ENCODE measurements at places on chromosomes 7 and 10.

DNA sequence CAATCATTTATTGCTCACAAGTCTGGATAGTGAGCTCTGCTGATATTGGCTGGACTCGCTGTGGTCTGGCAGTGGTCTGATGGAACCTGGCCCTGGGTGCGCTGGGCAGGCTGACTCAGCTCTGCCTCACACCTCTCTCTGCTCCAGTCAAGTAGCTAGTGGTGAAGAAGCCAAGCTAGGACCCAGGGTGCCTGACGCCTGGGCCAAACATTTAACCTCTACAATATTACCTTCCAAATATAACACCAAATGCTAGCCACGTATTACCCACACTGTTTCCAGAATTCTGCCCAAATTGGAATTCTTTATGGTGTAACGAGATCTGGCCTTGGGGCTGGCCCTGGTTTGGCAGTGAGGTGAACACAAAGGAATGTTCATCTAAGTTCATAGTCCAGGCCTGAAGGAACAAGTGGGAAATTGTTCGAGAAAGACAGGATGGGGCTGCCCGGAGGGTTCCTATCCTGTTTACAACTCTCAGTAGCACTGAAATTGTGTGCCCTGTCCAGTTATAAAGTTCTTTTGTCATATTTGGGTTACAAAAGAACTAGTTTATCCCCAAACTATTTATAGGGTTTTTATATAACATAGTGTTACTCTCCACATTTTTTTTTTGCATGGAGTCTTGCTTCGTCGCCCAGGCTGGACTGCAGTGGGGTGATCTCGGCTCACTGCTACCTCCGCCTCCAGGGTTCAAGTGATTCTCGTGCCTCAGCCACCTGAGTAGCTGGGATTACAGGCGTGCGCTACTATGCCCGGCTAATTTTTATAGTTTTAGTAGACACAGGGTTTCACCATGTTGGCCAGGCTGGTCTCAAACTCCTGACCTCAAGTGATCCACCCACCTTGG, 16.3 kb downstream of the OR2AE1 start:
- DNase-seq, result no peak

DNA sequence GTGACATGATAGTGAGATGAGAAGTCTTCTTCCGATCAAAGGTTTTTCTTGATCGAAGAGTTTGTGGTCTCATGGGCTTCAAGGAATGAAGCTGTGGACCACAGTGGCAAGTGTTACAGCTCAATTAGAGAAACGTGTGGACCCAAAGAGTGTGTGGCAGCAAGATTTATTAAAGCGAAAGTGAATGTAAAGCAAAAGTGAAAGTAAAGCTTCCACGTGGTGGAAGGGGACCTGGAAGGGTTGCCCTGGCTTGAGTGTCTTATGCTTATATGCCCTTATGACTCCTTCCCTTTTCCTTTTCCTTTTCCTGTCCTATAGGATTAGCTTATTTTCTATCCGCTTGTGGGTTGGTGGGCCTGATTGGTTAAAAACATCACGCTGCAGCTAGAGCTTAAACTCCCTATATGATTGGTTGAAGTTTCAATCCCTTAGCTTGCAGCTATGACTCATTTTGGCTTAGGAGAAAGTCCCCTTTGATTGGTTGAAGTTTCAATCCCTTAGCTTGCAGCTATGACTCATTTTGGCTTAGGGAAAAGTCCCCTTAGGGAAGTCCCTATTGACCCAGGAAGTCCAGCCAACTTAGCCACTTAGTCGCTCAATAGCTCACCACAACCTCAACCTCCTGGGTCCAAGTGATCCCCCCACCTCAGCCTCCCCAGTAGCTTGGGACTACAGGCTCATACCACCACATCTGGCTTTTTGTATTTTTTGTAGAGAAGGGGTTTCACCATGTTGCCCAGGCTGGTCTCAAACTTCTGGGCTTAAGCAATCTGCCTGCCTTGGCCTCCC, 34.7 kb downstream of the MRPS24 start:
- no peak for DNase-seq

DNA sequence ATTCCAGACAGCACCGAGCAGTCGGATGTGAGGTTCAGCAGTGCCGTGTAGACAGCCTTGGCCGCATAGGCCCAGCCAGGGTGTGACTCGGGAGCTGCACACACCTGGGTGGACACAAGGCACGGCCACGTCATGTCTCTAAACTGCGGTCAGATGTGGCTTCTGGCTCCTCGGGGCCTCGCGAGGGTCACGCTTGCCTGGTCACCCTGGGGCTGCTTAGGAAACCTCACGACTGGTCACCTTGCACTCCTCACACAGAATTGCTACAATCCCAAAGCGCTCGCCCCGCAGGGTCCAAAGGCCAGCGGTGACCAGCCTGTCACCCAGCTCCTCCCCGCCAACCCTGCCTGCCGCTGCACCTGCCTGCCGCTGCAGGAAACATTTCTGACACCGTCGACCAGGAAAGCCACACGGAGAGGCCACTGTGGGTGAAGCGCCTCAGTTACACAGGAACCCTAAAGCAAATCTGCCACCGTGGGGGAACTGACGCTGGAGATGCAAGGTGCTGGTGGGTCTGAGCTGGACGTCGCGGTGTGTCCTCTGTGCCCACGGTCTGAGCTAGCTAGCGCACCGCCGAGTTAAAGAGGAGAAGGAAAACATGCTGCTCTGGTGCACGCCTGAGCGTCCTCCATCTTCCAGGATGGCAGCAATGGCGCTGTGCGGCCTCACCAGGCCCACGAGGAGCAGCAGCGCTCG, 5.0 kb downstream of the GPER1 start:
- DNase-seq, result no peak

GRCh38 chr7:150371131-150371995, 2.7 kb downstream of the REPIN1 start:
- DNase-seq, result no peak

- no peak for DNase-seq
Observed at GRCh38 chr7:155418304-155418703, 39.6 kb upstream of the EN2 start.

All from NCI-H446 treated with DMSO at 0.1 percent for 48 hours (cell line).